ENCODE measurements at places on chromosomes 3 and 15. TPM values are rescaled to one million over a fixed set of nuclear protein-coding genes. Genes with fewer than 3 reads are reported as not detected.

The RHCG gene
- not detected for total RNA-seq

The SLC9C1 gene
- total RNA-seq, result not detected

The DZIP1L gene
- total RNA-seq, result 5.5 TPM

The LRRC31 gene
- total RNA-seq, result not detected

The KCNMB2 gene
- 0.36 TPM for total RNA-seq

The AGTR1 gene
- 5.6 TPM for total RNA-seq

The PRR20G gene
- not detected for total RNA-seq

- DNase-seq, result no peak
Observed at GRCh38 chr15:89964232-89964954, 36.7 kb upstream of the ZNF710 start.

- DNase-seq, result no peak
Observed at GRCh38 chr3:11005686-11006256, 13.2 kb downstream of the SLC6A1 start.

GRCh38 chr3:64798316-64798715, 110.5 kb upstream of the ADAMTS9 start:
- no peak for DNase-seq

GRCh38 chr3:11625376-11626083, 18.2 kb downstream of the VGLL4 start:
- no peak for DNase-seq

DNA sequence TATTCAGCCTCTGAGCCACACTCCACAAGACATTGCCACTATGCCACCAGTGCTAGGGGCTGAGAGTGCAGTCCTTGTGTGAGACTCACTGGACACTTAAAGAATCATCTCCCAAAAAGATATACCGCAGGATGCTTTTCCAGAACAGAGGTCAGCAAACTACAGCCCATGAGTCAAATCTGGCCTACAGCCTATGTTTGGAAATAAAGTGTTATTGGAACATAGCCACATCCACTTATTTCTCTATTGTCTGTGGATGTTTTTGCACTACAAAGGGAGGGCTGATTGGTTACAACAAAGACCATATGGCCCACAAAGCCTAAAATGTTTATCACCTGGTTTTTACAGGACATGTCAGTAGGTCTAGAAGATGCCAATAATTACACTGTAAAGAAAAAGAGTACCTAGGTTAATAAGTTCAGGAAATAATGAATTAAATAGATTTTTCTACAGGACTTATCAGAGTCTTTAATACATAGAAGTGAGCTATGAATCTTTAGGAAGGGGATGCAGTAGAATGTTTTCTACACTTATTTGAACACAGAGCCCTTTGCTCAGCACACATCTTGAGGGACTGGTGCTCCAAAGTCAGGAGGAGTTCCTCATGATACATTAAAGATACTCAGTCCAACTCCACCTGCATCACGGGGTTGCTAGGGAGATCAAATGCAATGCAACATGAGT, 26.3 kb downstream of the SRGAP3 start:
- no peak for DNase-seq

DNA sequence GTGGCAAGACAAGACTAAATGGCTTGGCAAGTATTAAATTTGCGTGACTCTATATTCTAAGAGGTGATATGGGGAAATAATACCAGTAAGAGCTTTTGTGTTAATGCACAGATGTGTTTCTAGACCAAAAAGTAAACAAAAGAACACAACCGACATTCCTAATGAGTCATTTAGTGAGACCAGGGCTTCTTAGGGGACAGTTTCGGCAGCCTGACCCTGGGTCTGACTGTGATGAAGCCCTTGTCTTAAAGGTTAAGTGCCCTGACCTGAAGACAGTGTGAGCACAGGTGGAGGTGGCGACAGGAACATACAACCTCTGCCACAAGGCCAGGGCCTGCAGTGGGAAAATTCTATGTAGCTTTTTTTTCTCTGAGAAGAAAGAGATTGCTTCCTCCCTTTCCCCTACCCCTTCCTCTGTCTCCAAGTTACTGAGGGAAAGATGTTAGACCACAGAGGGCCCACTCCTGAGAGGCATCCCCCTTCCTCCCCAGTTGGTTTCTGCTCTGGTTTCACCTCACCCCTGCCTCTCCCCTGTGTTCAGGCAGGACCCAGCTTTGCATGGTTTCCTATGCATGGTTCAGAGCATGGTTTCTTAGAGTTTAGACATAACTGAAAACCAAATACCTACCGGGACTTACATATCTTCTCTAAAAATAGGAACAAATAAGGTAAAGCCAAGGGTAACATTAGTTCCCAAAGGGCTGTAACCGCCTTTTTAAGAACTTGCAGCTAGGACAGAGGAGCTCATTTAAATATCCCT, 24.8 kb upstream of the CMTM7 start:
- DNase-seq, result no peak

- no peak for DNase-seq
Observed at GRCh38 chr15:56174649-56175048, 69.0 kb downstream of the RFX7 start.

- DNase-seq, result no peak
Observed at GRCh38 chr3:193377591-193377990, 962 bp downstream of the ATP13A5 start.

DNA sequence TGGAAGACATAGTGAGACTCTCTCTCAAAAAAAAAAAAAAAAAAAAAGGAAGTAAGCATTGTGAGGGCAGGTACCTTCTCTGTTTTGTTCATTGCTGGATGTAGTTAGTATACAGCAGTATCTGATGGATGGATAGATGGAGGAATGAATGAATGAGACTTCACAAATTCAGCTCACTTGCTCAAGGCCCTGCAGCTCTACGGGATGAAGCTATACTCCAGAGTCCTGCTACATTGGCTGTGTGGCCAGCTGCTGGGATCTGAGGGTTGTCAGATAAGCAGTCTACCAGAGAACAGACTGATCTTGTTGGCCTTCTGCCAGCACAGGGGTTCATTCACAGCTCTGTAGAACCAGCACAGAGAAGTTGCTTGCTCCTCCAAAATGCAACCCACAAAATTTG, 35.0 kb downstream of the MLH1 start:
- DNase-seq, result no peak

DNA sequence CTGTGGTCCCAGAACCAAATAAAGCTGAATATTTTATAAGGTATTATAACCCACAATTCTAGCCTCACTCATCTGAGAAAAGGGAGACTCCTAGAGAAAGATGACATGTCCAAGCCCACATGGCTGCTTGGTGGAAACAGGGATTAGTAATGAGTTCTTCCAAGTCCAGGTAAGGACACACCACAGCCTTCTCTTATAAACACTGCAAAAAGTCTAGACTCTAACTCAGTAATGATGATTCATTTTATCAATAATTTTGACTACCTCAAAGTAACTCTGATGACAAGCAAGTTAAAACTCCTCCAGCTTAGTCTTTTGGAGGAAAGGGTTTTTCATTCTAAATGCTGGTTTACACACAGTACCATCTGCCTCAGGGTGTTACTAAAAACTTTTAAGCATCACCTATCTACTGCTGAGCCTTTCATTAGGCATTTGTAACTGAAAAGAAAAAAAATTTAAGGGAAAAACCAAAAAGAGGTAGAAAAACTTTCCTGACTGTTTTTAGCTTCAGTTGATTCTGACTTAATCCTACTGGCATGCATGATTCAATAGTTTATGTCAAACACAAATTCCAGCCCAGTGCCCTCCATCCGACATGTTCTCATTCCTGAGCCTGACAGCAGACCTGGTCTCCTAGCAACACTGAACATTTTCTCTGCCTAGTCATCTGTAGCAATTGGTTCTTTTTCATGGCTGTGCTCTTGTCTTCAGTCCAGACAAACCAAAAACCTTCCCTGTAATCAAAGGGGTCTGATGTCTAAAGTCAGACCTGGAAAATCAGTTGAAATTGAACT, 43.9 kb downstream of the P3H2 start:
- DNase-seq, result peak; percentile 80

DNA sequence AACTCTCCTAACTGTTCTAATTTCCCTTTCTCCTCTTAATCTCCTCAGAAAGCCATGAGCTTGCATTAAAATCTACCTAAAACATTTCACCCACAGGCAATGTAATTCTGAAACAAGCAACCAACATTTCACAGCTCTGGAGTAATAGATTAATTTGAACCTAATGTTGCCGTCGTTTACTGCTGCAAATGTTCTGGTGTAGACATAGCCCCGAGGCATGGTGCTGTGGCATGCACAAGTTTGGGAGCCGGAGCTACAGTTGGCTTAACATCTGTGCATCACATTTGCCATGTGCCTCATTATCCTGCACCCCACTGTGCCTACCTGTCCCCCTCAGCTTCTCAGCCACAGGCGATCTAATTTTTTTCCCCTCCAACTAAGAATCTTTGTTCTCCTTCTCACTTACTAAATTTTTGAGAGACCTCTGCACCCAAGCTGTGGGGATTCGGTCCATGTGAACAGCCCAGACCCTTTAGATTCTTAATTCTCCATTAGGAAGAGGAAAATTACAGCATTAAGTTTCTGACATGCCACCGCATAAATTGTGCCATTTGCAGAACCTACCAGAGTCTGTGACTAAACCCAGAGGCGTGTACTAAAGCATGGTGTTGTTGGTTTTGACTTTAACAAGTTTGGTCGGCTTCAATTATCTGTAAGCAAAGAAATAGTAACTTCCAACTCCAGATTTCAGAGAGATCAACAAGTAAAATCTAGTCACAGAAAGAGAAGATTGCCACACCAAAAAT, 419.2 kb downstream of the MECOM start:
- DNase-seq, result no peak

DNA sequence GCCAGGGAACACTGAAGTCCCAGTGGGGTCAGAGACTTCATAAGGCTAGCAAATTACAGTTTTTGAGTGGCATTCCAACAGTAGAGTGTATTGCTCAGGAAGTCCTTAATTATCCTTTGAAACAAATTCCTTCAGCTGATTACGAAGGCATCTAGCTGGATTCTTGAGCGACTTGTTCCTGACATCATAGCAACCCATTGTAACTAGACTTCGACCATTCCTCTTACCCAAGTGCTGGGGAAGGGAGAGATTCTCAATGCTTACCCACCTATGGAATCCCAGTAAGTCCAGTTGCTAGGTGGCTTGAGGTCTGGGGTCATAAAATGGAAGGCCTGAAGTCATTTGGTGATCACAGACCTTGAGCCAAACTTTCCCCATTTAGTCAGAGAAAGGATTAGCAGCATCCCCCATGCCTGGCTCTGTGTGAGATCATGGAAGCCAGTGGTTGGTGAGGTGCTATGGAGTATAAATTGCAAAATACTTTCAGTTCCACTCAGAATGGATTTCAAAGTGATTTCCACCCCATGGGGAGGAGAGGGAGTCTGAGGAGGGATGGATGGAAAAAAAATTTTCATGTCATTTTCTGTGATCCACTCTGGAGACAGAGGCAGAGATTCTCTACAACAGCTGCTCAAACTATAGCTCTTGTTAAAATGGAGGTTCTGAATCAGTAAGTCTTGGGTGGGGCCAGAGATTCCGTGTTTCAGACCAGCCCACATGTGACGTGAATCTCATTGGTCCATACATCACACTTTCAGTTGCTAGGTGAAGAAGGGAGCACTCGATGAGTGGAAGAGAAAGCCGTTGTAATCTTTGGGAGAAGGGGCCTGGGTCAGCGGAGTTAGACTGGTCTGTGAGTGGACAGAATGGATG, 45.7 kb downstream of the CD86 start:
- DNase-seq, result no peak

DNA sequence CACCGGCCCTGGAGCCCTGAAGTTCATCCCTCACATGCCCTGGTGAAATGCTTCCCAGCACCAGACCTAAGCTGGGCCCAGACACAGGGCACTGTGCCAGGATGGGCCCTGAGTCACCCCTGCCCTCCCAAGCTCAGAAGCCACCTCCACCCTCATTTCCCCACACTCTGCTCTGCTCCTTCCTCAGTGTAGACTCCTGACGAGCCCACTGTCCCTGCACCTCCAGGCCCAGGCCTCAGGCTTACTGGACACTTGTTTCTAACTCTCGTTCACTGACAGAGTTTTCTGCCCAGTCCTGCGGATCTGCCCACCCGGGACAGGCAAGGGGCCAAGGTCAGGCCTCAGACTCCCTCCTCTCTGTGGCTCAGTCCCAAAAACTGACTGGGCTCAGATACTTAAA, 112.6 kb upstream of the RNF7 start:
- DNase-seq, result peak; percentile 32

- no peak for DNase-seq
Observed at GRCh38 chr15:52052066-52052935, 33.3 kb downstream of the MAPK6 start.
